SJCRH30 (cell line): ENCODE measurements at places on chromosomes 4 and X.

- DNase-seq: no peak
Measured at GRCh38 chr4:107640878-107641277, 79.2 kb downstream of the PAPSS1 start.

DNA sequence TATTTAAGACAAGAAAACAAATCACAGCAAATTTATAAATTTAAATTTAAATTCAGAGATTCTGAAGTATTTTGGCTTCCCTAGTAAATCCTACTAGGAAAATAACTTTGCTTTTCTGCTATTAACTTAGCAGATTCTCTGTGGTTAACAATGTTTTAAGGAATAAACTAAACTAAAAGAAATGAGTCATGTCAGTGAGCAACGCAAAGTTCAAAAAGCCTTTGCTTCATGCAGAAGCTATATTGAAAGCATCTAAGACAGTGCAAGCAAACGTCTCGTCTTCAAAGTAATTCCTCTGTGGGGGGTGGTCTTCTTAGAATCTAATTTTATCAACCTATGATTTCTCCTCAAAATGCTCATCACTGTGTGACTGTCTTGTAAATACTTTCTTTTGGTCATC lies 30.1 kb downstream of the GABRB1 start:
- no peak for DNase-seq

DNA sequence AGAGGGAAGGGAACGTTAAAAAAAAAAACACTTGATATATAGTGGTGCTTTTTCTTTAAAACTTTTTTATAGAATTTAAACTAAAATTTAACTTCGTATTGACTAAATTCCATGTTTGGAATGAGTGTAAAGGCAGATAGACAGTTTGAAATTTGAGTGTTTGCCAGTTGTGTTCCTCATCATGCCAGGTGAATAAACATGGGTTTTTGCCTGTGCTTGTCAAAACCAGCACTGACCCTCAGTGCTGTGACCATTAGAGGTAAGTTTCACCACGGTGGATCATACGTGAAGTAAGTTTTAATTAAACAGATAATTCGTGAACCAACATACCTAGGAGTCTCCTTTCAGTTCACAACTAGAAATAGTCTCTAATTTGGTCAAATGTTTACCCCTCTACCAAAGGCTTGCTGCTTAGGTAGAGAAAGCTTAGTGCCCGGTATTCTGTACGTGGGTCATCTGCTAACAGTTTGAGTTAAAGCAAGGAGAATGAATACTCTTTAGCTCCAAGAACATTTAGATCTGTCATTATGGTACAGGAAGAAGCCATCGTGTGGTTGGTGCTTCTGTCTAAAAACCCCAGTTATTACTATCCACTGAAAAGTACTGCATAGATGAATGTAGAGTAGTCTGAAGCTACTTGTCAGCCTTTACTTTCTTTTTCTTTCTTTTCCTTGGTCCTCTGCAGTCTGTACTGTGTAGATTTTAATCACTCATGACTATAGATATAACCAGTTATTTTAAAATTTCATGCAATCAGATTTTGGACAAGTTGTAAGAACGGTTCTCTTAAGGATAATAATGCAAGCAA lies 32.7 kb downstream of the KIAA0232 start:
- DNase-seq: no peak

GRCh38 chr4:174218127-174218790 lies 65.2 kb downstream of the FBXO8 start:
- no peak for DNase-seq

DNA sequence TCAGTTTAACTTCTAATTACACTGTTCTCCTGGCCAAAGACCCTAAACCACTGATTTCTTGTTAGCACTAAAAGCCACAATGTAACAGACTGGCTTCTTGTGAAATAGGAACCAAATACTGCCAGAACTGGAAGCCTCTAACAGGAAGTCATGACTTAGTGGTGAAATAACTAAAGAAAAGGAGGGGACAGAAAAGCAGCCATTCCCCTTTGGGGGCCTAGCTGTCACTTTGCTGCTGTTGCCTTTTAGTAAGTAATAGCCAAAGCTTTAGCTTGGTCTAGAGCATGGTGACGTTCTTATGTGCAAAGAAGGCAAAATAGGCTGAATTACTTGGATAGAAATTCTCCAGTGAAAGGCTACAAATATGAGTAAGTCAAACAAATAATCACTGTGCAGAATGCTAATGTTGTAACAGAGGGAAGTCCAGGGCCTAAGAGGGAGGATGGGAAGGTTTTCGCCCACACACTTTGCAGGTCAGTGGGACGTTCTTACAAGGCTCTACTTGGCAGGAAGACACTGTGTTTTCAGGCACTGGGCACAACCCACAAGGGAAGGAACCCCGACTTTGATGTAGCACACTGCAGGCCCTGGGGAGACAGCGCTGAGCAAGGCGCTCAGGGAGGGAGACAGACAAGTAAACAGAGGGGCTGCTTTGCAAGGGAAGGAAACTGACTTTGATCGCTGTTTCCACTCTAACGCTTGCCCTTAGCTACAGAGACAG lies 16.7 kb downstream of the GAB3 start:
- no peak for DNase-seq

DNA sequence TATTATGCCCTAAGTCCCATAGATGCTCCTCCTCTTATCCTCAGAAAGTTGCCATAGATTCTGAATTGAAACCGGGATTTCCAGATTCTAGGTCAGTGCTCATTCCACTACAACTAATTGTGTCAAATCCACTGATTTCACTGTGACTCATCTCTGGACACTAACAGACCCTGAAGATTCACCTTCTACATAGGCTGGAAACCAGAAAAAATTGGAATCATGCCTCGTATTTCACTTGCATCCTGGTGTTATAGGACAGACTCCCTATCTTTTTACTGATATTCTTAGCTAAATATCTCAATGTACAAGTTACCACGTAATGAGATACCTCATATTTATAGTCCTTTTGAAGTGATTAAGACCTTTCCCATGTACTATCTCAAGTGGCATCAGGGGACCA lies 36.7 kb downstream of the CLNK start:
- no peak for DNase-seq

GRCh38 chrX:112643721-112644120 lies 36.0 kb downstream of the LHFPL1 start:
- DNase-seq: no peak

- DNase-seq: no peak
Measured at GRCh38 chr4:47672696-47673095, 165.2 kb downstream of the CORIN start.

DNA sequence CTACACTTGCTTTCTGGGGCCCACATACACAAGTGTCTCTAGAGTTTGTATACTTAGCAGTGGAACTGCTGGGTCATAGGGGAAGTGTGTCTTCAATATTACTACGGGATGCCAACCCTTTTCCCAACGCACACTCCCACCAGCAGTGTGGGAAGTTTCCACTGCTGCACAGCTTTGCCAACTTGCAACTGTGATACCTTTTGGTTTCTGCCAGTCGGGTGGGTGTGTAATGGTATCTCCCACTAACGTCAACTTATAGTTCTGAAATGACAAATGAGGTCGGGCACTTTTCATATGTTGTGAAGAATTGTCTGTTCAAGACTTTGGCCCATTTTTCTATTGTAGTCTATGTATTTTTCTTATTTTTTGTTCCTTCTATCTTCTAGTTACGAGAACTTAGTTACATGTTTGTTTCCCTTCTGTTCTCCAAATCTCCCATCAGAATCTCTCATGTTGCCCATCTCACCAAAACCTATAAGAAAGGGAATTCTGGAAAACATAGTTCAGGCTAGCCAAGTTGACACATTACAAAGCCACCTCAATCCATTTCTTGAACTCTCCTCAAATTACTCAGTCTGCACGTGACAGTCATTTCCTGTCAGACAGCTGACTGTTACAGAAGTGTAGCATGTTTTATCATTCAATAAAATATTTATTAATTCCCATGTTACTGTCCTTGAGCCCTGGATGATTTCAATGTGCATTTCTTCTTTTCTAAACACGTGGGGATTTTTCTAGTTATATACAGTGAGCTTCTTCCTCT lies 30.7 kb downstream of the PNMA6E start:
- no peak for DNase-seq

GRCh38 chr4:5992171-5992827 lies 25.9 kb downstream of the C4orf50 start:
- peak; percentile 42 for DNase-seq

GRCh38 chr4:14065406-14065805 lies 437.9 kb upstream of the BOD1L1 start:
- no peak for DNase-seq

GRCh38 chrX:74147439-74147838 lies 156.5 kb upstream of the ZCCHC13 start:
- no peak for DNase-seq

GRCh38 chr4:9933956-9934355 lies 87.3 kb downstream of the SLC2A9 start:
- DNase-seq: no peak

- no peak for DNase-seq
Measured at GRCh38 chrX:40832723-40833122, 97.4 kb upstream of the MED14 start.

DNA sequence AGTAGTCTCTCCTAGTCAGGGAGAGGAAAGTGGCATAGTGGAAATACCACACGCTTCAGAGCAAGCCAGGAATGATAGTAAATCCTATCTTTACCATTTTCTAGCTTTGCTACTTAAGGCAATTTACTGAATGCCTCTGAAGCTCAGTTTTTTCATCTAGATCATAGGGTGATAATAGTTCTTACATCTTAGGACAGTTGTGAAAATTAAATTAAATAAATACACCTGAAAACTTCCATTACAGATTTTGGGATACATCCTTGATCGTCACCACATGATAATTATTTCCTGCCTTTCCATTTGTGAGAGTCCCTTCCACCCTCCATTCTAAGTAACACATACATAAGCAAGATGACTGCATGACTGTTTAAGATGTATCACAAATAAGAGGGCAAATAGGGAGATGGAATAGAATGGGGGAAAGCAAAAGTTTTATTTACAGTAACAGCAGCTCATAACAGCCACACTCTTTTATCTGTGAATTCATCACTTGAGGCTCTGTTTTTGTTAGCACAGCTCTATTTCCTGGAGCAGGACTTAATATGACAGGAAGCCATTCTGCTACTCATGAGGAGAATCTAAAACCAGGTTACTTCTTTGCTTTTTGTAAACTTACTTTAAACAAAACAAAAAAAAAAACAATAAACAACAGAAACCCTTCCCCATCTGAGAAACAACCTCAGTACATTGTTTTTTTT lies 13.4 kb downstream of the P2RY10 start:
- no peak for DNase-seq

- no peak for DNase-seq
Measured at GRCh38 chr4:95204267-95204844, 344.4 kb downstream of the UNC5C start.

- no peak for DNase-seq
Measured at GRCh38 chrX:38656350-38656915, 95.1 kb downstream of the TSPAN7 start.

- DNase-seq: no peak
Measured at GRCh38 chr4:41209187-41209586, 5.2 kb downstream of the APBB2 start.

DNA sequence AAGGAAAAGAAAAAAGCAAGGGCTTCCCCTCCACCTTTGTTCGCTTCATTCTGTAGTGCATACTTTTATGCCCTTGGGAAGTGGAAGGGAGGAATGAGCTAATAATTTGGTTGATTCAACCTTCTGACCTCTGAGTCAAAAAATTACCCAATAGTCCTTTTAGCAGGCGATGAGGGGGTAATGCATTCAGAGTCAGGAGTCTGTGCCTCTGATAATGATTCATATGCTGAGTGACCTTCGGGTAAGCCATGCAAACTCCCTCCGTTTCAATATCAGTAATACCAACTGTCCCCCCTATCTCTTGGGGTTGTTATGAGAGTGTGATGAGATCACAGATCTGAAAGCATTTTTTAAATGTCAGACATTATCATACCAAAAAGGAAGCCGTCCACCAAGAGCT lies 41.6 kb upstream of the ACSL4 start:
- DNase-seq: no peak

DNA sequence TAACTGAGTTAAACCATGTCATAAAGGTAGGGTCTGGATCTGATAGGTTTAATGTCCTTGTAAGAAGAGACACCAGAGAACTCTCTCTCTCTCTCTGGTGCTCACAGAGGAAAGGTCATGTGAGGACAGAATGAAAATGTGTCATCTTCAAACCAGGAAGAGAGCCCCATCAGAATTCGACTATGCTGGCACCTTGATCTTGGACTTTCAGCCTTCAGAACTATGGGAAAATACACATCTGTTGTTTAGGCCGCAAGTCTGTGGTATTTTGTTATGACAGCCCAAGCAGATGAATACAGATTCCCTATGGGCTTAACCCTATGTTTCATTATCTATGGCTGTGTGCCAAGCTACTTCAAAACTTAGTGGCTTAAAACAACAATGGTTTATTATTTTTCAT lies 105.5 kb upstream of the DDIT4L start:
- DNase-seq: peak; percentile 50

DNA sequence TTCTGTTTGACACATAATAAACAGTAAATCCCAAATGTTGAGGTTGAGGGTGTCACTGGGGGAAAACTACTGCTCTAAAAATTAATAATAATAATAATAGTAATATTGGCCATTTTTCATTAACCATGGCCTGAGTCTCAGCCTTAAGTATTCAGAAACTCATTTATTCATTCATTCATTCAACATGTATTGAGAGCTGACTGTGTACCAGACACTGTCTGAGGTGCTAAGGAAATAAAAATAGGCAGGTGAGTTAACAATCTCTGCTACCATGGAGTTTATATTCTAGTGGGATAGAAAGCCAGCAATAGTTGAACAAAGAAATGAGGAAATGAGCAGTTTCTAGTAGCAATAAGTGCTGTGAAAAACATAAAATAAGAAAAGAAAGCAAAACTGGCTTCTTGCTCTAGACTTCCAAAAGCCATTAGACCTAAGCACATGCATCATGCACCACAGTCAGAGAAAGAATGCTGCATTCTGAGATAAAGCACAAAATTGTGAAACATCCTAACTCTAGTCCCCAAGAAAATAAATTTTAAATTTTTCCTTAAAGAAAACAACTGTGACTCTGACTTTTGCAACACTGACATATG lies 278.7 kb downstream of the RCHY1 start:
- no peak for DNase-seq

GRCh38 chrX:34332334-34332733 lies 200.2 kb upstream of the FAM47A start:
- DNase-seq: peak; percentile 24

DNA sequence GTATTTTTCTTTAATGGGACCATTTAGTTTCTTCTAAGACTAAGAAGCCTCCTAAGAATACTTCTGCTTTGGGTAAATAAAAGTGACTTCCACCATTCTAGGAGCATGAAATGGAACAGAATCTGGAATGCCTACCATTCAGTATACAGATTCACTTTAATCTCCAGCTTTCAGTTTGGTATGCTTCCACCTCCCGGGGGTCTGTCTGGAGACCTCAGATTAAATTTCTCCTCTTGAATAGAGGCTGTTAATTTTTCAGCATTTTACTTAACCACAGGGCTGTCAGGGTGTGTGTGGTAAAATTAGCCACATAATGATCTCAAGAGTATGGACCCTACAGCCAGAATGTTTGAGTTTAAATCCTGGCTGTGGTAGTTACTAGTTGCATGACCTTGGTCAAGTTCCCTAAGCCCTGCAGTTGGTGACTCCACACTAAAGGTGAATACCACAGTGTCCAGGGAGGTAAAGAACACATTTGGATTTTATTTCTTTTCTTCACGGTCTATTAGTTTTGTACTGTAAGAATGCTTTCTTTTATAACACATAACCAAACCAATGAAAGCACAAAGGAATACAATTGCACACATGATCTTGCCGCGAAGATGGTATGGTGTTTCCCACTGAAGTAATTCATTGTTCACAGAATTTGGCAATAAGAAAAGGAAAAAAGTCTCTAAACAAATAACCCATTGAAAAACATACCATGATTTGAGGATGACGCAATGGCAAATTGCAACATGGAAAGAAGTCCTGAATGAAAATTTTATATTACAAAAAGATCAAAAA lies 37.3 kb upstream of the TRIM2 start:
- DNase-seq: peak; percentile 53

- no peak for DNase-seq
Measured at GRCh38 chr4:133920236-133920635, 281.4 kb downstream of the PABPC4L start.
